ENCODE measurements at places on chromosomes 16 and 17.

- no peak for DNase-seq
Measured at GRCh38 chr16:9607515-9608230, 516.2 kb downstream of the HAPSTR1 start.

GRCh38 chr17:1055751-1056645 lies 59.1 kb downstream of the TIMM22 start:
- DNase-seq, result peak; percentile 36

DNA sequence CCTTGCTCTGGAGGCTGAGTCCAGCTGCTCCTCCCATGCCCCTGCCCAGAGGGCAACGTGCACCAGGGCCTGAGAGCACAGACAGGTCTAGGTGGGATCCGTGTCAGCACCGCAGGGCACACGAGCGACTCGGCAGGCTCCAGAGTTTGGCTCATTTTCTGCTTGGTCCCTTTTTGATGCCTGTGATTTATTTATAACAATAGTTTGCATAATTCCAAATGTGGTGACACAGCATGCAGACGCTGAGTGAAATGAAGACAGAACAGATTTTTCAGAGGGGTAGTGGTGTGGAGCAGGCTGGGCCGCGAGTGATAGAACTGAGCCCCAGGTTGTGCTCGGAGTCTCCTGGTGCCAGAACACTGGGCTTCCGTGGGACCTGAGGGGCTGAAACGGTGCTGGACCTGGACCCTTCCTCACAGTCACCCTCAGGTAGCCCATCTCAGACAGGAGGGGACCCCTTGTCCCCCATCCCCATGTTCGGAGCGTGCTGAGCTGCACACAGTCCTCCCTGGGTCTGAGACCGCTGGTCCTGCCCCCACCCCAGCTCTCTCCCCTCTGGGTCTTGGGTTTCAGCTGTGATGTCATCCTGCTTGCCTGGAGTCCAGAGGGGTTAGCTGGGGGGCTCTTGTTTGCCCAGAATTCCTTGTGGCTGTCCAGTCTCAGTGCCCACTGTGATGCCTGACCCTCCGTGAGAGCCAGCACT lies 95.9 kb downstream of the METRNL start:
- no peak for DNase-seq

DNA sequence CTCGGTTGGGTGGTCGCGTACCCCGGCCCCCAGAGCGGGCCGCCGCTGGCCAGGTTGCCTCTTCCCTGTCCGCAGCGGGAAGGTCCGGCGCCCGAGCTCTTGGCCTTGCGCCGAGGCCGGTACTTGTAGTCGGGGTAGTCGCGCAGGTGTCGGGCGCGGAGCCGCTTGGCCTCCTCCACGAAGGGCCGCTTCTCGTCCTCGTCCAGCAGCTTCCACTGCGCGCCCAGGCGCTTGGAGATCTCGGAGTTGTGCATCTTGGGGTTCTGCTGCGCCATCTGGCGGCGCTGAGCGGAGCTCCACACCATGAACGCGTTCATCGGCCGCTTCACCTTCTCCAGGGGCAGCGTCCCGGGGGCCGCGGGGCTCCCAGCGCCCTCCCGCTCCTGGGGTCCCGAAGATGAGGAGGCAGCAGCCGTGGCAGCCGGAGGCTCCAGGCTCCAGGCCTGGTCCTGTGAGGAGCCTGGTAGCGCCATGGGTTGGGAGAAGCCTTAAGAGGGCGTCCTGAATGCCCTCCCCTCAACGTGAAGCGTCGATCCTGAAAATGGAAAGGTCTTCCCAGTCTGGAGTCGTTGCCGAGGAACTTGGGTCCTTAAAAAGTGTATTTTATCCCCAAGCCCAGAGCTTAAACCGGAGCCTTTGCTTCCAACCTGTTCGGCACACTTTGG lies 558 bp downstream of the SOX15 start:
- peak; percentile 65 for DNase-seq
